ENCODE measurements at places on chromosomes 3 and 15.

DNA sequence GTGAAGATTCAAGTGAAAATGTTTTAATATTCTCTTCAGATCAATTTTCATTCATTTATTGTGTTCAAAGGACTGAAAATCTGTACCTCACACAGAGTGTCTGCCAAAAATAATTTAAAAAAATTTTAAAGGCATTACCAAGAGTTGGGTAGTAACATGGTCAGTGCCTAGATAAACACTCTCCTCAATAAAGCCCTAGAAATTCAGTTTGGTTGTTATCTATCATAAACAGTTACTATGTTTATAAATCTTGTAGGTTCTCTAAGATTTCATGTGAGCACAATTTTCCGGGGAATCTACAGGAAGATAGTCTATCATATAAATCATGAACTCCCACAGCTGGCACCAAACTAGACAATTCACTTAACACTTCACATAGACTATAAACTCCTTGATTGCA, 128.6 kb downstream of the GSK3B start:
- DNase-seq: no peak

DNA sequence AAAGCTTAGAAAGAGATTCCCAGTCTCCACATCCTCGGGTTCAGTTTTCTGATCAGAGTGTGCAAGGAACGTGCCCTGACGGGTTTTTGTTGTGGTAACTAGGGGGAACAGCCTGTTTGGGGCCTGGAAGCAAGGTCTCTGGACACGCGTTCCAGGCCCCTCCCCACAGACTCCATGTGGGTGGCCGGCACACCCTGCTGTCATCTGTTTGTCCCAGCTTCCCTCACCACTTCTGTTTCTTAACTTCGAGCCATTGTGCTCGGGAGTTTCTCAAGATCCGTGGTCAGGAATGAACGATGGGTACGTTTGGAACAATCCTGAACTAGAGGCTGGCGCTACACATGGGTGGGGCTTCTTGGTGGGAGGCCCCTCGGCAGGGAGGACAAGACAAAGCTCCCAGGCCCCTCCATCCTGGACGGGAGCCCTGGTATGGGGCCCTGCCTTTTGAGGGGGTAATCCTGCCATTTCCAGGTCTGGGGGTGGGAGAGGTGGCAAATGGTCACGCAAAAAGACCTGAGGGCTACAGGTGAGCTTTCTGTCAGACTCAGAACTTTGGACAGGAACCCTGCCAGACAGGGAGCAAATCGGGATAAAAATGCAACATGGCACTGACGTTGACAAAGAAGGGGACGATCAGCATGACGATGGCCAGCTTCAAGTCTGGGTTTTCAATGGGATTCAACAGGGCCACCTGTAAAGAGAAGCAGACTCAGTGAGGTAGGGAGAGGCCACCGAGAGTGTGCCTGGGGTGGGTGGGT, 8.5 kb upstream of the MUSTN1 start:
- DNase-seq: no peak

GRCh38 chr3:87949189-87949878, 109.5 kb downstream of the CGGBP1 start:
- no peak for DNase-seq

- DNase-seq: no peak
Observed at GRCh38 chr3:179526989-179527391, 35.7 kb upstream of the ACTL6A start.
